H9 (cell line): ENCODE measurements at places on chromosomes 1 and 21. TPM values are rescaled to one million over a fixed set of nuclear protein-coding genes. Genes with fewer than 3 reads are reported as not detected.

DNA sequence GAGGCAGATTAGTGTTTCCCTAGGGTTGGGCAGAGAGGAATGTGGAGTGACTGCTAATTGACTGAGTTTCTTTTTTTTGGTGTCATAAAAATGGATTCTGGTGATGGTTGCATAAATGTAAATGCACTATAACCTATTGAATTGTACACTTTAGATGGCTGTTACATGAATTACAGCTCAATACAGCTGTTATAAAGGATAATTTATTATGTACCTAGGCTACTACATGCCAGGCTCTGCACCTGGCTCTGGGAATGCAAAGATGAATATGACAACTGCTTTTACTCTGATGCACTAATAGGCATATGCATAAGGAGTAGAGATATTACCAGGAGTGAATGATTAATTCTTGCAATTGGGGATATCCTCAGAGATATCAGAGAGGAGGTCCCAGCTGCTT is 345.3 kb downstream of the PTBP2 start:
- no peak overlapping the region for H3K27ac ChIP-seq
- H3K36me3 ChIP-seq: peaks cover 20% of the 10 kb centered on the region
- no peak for DNase-seq
- no peaks in the 10 kb centered on the region for H3K4me1 ChIP-seq
- H3K4me3 ChIP-seq: no peak overlapping the region

DNA sequence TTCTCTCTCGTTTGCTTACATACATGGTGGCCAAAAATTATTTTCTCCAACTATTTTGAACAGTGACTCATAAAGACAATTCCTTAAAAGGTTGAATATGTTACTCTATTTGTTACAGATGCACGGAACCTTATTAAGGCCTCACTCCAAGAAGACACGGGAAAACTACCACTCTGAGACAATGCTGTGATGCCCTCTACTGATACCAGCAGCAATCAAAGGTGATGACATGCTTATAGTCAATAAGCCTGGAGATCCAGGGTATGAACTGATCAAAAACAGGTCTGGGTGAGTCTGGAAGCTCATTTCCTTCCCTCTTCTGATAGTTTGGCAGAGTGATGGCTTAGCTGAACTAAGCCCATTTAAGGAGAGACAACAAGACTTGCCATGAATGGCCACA is 563.0 kb downstream of the LRRIQ3 start:
- H3K4me1 ChIP-seq: no peaks in the 10 kb centered on the region
- H3K27ac ChIP-seq: no peak overlapping the region
- no peaks in the 10 kb centered on the region for H3K36me3 ChIP-seq
- no peak overlapping the region for H3K4me3 ChIP-seq
- H3K27me3 ChIP-seq: no peaks in the 10 kb centered on the region

DNA sequence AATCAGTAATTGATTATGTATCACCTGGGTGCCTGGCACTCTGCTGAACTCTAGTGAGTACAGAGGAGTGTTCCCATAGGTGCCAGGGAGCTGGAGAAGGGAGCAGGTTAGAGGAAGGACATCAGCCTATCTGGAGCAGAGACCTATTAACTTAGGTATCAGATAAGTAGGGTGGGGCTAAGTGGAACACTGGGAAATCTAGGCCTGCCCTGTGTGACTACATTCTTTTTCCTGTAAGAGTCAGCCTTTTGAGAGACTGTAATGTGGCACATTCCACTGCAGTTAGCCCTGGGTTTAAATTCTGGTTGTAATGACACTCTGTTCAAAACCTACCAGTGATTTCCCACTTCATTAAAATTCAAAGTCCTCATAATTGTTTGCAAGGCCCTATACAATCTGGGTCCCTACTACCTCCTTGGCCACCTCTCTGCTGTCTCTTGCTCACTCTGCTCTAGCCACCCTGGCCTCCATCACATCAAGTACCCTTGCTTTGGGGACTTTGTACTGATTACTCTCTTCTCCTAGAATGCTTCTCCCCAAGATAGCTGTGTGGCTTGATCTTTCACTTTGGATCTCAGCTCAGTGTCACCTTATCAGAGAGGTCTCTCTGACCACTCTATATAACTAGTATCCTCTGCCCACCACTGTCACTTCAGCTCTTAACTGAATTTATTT is 12.9 kb downstream of the STX12 start:
- no peak overlapping the region for H3K27ac ChIP-seq
- no peaks in the 10 kb centered on the region for H3K4me1 ChIP-seq
- no peaks in the 10 kb centered on the region for H3K27me3 ChIP-seq

Gene ZNF496
- total RNA-seq: 66.5 and 72.9 TPM in 2 replicates

- H3K27me3 ChIP-seq: no peaks in the 10 kb centered on the region
- H3K36me3 ChIP-seq: no peaks in the 10 kb centered on the region
- DNase-seq: no peak
- no peaks in the 10 kb centered on the region for H3K4me1 ChIP-seq
- H3K4me3 ChIP-seq: no peak overlapping the region
- H3K27ac ChIP-seq: no peak overlapping the region
Measured at GRCh38 chr1:99777752-99778151, 11.3 kb upstream of the FRRS1 start.

DNA sequence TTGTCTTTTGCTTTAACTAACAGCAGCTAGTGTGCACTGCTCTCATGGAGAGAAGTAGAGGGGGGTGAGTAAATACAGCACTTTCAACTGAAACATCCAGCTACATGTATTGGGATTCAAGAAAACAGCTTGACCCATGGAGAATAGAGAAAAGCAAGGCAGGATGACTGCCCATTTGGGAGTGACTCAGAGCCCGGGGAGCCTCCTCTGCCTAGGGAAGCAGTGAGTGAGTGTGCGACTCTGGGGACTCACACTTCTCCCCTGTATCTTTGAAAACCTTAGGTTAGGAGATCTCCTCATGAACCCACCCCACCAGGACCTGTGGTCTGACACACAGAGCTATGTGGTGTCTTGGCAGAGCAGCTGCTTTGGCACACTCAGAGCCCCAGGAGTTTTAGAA is 82.0 kb upstream of the PTGFR start:
- no peak for DNase-seq
- H3K4me3 ChIP-seq: no peak overlapping the region
- no peaks in the 10 kb centered on the region for H3K27me3 ChIP-seq
- peaks cover 3% of the 10 kb centered on the region; the same call in 2 of the 3 replicates for H3K36me3 ChIP-seq
- H3K27ac ChIP-seq: no peak overlapping the region

Gene HSPA13
- 30.7 and 32.6 TPM in 2 replicates for total RNA-seq

GRCh38 chr1:229339520-229339919 is 3.3 kb downstream of the CCSAP start:
- H3K4me1 ChIP-seq: peaks cover 2% of the 10 kb centered on the region; the same call in 1 of the 2 replicates
- H3K27ac ChIP-seq: no peak overlapping the region
- peaks cover 10% of the 10 kb centered on the region; the same call in 2 of the 3 replicates for H3K36me3 ChIP-seq
- no peaks in the 10 kb centered on the region; the same call in 1 of the 2 replicates for H3K27me3 ChIP-seq
- no peak for DNase-seq

GRCh38 chr1:82225421-82226185 is 424.9 kb downstream of the ADGRL2 start:
- H3K4me3 ChIP-seq: no peak overlapping the region
- H3K36me3 ChIP-seq: no peaks in the 10 kb centered on the region
- no peak overlapping the region for H3K27ac ChIP-seq
- no peak for DNase-seq

DNA sequence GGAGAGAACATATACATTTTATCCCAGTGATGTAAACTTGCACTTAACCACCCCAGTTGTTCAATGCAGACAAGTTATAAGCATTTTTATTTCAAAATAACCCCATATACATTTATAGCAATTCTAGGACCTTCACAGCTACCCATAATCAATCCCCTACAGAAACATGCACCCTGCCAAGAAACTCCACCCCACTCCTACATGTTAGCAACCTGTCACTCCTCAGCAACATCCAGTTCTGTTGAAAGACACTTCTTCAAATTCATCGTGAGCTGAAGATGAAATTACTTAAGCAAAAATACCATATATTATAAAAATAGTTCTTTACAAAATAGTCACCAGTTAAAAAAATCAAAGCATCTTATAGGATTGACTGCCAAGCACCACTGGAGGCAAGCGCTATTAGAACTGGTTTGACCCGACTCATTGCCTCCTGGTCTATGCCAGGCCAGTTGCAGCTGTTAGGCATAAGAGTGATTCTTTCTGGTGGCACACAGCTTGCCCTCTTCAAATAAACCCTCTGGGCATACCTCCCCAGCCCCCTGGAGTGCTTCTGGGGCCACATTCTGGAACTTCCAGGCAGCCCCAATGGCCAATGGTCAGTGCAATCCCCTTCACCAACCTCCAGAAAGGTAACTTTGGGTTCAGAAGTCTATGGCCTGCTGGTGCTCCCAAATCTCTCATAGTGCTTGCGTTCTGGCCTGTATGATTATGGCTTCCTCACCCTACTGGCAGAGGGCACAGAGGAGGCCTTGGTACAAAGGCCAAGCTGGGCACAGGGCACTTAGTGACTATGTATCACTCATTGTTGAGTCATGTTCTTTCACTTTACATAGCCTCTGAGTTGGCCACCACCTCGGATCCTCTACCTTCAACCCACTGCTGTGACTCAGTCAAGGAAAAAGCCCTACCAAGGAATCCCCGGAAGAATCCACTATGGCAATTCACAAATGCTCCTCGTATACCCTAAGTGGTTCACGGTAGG is 72.2 kb upstream of the RALGPS2 start:
- DNase-seq: no peak
- no peaks in the 10 kb centered on the region for H3K36me3 ChIP-seq
- no peak overlapping the region for H3K4me3 ChIP-seq
- no peak overlapping the region for H3K27ac ChIP-seq
- no peaks in the 10 kb centered on the region for H3K27me3 ChIP-seq

DNA sequence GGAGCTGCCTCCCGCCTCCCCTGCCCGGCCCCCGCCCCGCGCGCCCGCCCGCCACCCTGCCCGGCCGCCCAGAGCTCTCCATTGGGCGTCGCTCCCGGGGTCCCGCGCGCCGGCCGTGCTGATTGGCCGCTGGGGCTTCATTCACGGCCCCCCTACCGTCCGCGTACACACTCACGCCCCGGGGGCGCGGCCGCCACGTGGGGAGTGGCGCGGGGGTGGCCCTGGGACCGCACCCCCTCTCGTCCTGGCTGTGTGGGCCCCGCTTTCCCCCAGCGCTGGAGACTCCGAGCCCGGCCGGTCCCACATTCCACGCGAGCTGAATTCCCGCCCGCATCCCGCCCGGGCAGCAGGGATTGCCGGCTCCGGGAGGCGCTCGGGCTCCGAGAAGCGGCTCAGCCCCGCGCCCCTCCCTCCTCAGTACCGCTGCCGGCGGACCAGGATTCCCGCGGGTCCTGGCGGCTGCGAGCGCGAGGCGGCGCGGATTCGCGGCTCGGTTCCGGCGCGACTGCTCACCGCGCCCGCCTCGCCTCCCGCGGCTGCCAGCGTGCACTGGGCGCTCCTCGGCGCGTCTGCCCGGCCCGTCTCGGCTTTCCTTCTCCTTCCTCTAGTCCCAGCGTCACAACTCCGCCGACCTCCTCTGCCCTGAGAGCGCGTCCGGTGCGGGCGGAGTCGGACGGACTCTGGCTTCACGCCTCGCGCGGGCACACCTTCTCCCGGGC is 450 bp upstream of the POU3F1 start:
- no peaks in the 10 kb centered on the region; the same call in 1 of the 2 replicates for H3K4me1 ChIP-seq
- H3K36me3 ChIP-seq: peaks cover 23% of the 10 kb centered on the region
- peak overlapping the region; percentile 73 for H3K4me3 ChIP-seq

DNA sequence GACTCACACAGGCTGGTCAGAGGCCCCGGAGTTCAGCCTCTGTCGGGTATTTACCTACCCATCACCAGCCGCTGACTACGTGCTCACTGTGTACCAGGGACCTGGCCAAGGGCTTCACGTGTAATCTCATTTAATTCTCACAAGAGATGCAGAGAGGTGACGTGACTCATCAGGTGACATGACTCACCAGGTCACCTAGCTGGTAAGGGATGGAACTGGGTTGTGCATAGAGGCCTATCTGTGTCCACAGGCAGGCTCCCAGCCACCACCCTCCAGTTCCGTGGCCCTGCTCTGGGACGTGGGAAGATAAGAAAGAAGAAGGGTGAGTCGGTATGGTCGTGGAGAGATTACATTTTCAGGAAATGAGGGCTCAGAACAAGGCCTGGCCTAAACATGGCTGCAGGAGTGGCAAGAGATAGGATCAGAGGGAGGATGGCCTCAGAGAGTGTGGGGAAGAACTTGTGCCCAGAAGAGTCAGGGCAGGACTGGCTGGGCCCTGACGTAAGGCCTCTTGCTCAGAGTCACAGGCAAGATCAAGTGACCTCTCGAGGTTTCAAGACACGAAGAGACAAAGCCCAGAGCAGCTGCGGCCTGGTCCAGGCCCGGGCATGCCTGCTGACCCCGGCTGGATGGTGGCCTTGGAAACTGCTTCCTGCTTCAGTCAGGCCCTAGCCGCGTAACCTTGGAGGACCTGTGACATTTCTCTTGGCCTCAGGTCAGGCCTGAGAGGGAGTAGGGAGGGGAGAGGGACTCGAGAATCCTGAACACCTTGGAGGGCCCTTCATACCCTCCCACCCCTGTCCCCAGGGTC is 52.7 kb upstream of the WASF2 start:
- H3K27ac ChIP-seq: no peak overlapping the region
- no peak overlapping the region for H3K4me3 ChIP-seq
- H3K4me1 ChIP-seq: peaks cover 11% of the 10 kb centered on the region; the same call in 1 of the 2 replicates
- no peak for DNase-seq
- H3K27me3 ChIP-seq: no peaks in the 10 kb centered on the region
- peaks cover 24% of the 10 kb centered on the region for H3K36me3 ChIP-seq

Gene OR2AK2
- total RNA-seq: not detected in 2 replicates

Gene ACKR1
- total RNA-seq: 0.26 and 0.39 TPM in 2 replicates

Gene WNT3A
- total RNA-seq: 0.17 and 0.20 TPM in 2 replicates

Gene PPFIA4
- 2.8 and 3.9 TPM in 2 replicates for total RNA-seq

DNA sequence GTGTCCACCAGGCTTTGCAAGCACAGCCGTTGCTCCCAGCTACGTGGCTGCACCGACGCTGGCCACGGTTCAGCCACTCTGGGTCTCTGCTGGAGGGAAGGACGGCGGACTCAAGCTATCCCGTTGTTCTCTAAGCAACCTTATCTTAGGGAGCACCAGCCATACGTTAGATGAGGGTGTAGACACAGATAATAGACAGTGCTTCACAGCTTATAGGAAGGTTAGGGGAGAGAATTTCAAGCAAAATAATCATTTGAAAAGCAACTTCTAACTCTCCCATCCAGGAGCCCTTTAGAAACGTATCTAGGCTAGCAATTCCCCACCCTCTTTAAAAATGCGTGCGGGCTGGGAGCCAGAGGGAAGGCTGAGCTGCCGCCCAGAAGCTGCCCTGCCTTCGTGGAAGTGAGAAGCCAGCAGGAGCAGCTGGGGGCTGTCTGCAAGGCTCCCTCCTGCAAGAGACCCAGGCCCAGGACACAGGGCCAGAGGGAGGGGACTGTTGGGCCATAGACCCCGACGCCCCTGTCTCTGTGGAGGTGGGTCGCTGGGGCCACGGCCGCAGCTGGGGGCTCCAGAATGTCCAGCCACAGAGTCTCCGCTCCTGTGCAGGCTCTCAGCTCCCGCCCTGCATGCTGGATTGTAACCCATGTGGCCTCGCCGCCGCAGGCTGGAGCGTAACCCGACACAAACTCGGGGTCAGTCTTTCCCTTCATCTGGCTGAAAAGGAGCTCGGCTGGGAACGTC is 31.2 kb upstream of the COL6A2 start:
- no peak overlapping the region for H3K27ac ChIP-seq
- peak; percentile 40 for DNase-seq
- H3K4me3 ChIP-seq: no peak overlapping the region
- no peaks in the 10 kb centered on the region for H3K27me3 ChIP-seq
- H3K36me3 ChIP-seq: peaks cover 9% of the 10 kb centered on the region
